ENCODE measurements at places on chromosomes 1 and 21.

- no peak for DNase-seq
Measured at GRCh38 chr1:81666586-81666985, 134.1 kb upstream of the ADGRL2 start.

- DNase-seq: no peak
Measured at GRCh38 chr1:207913951-207914350, 3.0 kb upstream of the CD34 start.

DNA sequence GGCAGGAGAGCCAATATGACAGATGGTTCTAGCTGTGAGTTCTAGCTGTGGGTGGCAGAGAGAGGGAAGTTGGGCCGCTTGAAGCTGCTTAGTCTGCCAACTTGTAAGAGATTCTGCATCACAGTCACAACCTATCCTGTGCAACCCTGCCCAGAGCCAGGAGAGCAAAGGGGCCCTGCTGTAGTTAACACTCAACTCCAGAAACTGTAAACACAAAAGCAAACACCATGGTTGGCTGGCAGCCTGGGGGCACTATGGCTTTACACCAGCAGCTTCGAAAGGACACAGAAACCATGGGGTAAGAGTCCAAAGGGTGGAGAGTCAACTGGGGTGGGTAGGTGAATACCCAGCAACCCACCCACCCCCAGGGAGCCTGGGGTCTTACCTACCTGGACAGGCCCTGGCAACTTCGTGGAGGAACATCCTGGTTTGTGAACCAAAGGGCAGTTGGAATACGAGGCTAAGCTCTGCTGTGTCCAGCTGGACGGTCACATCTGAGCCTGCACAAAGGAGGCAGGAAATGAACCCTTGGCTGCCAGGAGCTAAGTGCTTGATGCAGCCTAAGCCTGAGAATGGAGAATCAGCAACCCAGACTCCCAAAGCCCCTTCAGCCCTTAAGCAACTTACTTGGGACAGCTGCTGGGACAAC is 6.4 kb downstream of the INPP5B start:
- DNase-seq: no peak

GRCh38 chr1:2548068-2548589 is 8.0 kb upstream of the TNFRSF14 start:
- DNase-seq: no peak

GRCh38 chr1:172108161-172108893 is 267.0 kb downstream of the DNM3 start:
- peak; percentile 53 for DNase-seq

GRCh38 chr1:222009105-222009730 is 267.3 kb upstream of the DUSP10 start:
- no peak for DNase-seq

DNA sequence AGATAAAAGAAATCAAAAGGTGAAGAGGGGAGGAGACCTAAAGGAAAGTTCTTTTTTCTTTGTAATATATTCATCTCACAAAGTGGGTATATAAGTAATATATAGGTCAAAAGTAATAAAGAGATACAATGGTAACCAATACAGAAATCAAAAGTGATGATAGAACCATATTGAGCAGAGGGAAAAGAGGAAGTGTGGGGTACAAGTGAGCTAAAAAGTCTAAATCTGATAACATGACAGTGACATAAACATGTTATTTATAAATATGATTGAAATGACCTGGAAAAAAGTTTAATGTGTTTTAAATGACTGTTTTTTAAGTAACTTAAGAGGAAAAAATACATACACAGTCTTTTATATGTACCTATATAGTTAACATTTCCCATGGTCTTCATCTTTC is 70.5 kb downstream of the MRPL39 start:
- no peak for DNase-seq

- no peak for DNase-seq
Measured at GRCh38 chr1:175000697-175001187, 995 bp downstream of the CACYBP start.

- DNase-seq: no peak
Measured at GRCh38 chr1:234779160-234779538, 169.2 kb upstream of the IRF2BP2 start.

- DNase-seq: no peak
Measured at GRCh38 chr1:89943846-89944781, 50.8 kb upstream of the ZNF326 start.

DNA sequence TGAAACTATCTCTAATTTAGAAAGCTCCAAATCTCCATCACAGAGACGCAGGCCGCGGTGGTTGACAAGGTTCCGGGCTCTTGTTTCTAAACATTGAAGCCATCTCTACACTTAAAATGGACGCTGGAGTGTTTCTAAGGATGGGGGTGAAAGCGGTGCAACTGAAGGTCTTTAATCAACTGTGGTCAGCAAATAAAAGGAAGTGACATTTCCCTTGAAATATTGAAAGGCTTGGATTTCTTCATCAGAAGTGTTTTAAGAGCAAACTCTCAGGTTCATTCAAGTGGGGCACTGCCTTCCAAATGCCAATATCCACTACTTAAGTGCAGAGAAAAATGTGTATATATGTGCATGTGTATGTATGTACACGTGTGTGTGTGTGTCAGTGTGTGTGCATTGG is 117.3 kb downstream of the KAZN start:
- no peak for DNase-seq

DNA sequence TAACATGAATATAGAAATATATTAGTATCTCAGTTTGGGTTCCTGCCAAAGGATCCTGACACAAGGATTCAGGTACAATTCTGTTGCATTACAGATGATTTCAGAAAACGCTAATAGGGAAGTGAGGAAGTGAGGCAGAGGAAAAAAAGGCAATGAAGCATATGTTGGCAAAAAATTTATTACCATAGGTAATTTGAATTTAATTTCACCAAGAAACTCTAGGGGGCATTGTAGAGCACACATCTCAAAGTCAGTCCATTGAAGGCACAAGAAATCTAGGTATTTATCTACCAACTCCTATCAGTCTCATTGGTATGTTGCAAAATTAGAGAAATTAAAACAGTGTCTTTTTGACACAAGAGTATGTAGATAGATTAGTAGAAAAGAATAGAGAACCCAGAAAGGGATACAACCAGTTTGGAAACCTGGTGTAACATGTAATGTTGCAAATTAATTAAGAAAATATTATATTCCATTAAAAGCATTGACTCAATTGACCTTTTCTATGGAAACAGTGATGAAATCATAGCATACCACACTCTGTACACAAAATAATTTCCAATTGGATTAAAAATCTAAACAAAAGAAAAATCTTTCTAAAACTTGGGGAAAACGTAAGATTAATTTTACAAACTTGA is 104.9 kb upstream of the SNX7 start:
- DNase-seq: no peak

- DNase-seq: no peak
Measured at GRCh38 chr1:220841293-220841692, 38.0 kb upstream of the HLX start.

DNA sequence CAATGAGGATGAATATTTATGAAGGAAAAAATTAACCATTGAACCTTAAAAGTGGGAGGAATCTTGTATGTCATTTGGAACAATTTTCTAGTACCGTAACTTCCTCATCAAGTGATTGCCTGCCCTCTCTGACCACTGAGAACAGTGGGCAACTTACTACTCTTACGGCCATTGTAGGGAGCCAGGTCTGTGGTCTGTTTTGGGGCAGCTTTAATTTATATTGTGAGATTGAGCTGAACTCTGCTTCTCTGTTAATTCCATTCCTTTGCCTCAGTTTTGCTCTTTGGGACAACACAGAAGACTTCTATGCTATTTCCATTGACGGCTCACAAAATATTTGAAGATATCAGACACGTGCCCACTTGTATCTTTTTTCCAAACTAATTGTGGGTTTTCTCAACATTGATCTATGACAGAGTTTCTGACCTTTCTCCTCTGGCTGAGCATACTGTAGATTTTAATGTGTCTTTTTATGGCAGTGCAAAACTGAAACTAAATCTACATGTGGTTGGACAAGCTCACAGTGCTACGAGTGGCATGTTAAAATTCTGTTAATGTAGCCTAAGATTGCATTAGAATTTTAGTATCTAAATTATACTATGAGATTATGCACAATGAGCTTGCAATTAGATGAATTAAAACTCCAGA is 27.8 kb upstream of the ZNF281 start:
- no peak for DNase-seq

DNA sequence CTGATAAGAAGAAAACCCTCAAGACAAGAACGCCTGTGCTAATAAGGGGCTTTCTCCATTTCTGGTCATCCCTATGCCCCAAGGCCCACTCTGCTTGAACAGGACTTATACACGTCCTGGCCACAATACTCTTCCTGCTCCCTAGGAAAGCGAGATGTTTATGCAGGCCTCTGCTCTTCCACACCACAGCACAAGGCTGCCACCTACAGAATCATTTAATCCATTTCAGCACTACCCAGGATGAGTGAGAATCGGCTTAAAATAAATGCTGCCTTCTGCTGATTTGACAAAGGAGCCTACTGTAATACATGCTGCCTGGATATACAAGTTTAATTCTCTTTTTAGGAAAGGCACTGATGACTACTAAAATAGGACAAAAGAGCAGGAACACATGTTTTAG is 29.4 kb downstream of the FRRS1 start:
- DNase-seq: peak; percentile 40

DNA sequence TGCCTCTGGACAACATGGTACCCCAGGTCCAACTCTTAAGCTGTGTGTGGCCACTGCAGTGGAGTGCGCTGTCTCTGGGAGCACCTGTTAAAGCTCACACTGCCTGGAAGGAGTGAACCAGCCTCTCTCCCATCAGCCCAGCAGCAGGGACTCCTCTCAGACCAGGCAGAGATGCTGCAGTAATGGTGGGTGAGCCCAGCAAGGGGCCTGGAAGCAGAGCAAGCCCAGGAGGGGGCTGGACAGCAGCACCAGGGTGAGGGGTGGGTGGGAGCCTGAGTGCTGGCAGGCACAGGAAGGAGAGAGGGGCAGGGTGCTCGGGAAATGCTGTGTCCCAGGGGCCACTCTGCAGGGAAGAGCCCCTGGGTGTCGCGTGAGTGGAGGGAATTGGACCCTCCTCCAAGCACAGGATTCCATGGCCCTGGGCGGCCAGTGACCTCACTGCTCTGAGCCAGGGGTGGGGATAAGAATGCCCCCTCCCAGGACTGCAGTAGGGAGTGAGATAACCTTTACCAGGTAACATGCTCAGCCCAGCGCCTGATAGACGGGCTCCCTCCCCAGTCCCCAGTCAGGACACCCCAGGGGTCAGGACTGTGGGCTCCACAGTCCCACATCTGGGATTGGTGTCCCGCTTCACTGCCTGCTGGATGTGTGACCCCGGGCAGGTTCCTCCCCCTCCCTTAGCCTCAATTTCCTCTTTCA is 313.1 kb downstream of the MATN1 start:
- DNase-seq: no peak

DNA sequence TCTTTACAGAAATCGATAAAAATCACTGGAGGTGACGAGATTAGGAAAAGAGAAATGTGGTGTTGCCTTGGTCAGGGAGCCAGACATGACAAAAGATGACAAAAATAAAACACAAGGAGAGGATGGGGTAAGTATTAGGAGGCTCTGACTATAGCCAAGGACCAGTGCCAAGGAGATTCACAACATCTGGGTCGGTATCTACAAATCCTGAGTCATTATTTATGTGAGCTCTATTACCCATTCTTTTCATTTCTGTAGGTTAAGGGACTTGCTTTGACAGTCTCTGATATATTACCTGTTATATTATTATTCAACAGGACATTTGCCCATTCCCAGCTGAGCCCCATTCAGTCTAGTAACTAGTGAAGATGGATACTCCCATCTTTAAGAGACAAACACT is 120.8 kb downstream of the TYW3 start:
- DNase-seq: no peak

GRCh38 chr1:15045123-15045522 is 108.4 kb upstream of the TMEM51 start:
- DNase-seq: no peak

Measured in fibroblast of skin of left quadriceps (primary cell).